ENCODE measurements at places on chromosomes 13 and 19.
A peak's percentile ranks its signal among the peaks of the same experiment; 100 is the strongest.

DNA sequence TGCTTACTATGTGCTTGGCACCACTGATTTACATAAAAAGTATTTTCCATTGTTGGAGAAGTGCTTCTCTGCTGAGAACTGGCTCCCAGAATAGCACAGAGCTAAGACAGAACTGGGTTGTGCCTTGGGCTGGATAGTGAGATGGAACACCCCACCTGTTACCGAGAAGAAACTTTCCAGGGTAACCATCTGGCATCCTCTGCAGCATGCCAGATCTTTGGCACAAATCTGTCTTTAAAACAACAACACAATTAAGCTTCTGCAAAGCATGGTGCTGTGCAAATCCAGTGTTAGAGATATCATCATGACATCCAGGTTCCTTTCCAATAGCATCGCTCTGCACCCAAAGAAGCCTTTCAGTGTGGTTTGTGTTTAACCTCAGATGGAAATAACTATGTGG lies 202.5 kb upstream of the RFC3 start:
- DNase-seq, result no peak

GRCh38 chr19:15995536-15995935 lies 46.7 kb downstream of the OR10H4 start:
- DNase-seq, result no peak

DNA sequence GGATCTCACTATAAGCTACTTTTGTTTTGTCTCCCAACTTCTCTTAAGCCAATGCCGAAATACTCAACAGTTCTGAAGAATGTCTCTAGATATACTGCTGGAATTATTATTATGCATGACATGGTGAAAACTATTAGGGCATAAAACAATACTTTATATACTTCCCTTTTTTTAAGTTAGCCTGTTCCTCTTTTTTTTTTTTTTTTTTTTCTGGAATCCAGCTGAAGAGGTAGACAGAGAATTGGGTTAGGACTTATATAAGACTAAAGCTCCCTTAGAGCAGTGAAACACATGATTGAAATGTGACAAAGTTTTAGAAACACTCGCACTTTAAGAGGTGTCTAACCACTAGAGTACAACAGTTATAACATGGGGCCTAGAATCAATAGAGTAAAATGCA lies 850.9 kb upstream of the PCDH9 start:
- DNase-seq, result no peak

DNA sequence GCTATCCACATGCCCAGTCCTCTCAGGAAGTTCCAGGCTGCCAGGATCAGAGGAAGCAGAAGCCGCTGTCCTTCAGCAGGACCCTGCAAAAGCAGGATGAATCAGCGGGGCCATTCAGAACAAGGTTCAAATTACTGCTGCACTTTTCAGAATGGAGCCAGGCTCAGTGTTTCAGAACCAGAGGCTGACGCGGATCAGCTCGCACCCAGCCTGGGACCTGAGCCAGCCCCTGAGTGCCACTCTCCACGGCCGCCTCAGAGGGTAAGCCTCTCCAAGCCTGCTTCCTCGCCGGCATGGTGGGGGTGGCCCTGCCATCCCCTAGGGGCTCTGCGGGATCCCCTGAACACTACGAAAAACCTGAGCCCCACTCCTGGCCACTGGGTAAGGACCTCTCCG lies 24.7 kb downstream of the RASA3 start:
- DNase-seq, result no peak

- DNase-seq, result no peak
Measured at GRCh38 chr19:51342631-51343569, 961 bp upstream of the VSIG10L start.

GRCh38 chr13:84566780-84567179 lies 684.5 kb upstream of the SLITRK1 start:
- DNase-seq, result no peak

DNA sequence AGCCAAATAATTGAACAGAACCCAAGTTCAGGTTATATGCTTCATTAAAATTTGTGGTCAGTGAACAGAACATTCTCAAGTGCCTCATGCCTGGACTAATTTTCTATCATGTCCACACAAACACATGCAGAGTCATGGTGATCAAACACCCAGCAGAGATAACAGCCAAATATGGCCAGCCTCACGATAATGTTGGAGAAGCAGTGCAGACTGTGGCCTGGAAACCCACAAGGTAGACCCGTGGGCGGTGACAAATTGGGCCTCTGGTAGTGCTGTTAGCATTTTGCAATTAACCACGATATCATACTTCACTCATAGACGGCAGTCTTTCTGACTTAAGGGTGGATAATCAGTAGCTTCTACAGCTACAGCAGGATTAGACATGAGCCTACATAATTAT lies 35.0 kb upstream of the VWA8 start:
- peak; percentile 22 for DNase-seq

GRCh38 chr19:41495589-41495988 lies 52.6 kb downstream of the ERICH4 start:
- no peak for DNase-seq

- DNase-seq, result no peak
Measured at GRCh38 chr13:58476206-58476918, 844.8 kb downstream of the PCDH17 start.

All from DND-41 (cell line).